SHP77 (cell line): ENCODE measurements at places on chromosomes 5 and 9.
A peak's percentile ranks its signal among the peaks of the same experiment; 100 is the strongest.

GRCh38 chr5:61827445-61827975, 478.5 kb upstream of the KIF2A start:
- no peak for DNase-seq

DNA sequence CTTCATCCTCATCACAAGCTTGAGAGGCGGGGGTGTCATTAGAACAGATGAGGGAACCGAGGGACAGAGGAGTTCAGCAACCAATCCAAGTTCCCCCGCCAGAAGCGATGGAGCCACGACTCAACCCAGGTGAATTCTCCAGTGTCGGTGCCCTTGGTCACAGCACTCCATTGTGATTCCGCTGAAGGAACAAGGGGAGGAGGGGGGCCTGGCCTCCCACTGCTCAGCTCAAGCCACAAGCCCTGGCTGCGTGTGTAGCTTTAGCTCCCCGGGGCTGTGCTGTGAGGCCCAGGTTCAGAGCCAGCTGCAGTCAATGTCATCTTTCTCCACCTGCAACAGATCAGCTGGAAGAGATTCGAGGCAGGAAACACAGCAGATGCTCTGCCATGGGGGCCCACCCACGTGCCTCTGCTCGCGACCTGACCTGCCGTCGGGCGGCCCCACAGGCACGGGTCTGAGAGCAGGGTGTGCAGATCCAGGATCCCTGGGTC, 72.6 kb downstream of the GTF3C4 start:
- no peak for DNase-seq

DNA sequence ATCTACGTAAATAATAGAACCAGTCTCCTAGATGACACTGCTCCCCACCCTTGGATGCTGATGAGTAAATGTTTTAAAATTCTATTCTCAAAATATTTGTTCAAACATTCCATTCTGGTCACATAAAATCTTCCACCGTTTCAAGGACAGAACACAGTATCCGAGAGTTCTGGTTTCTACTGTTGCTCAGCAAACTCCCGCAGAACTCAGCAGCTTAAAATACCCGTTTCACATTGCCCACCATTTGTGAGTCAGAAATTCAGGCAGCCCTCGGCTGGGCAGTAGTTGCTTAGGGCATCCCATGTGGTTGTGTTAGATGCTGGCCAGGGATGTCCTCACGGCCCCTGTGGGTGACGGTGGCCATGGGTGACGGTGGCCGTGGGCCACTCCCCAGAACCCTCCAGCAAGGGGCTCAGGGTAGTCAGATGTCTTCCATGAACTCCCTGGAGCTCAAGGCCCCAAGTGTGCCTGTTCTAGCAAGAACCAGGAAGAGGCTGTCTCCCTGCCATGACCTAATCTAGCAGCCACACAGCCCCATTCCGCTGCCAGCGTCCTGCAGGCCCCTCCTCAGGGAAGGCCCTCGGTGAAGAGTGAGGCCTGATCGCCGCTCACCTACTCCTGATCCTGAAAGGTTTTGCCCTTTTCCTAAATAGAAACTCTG, 17.4 kb downstream of the MGAT1 start:
- DNase-seq, result no peak

DNA sequence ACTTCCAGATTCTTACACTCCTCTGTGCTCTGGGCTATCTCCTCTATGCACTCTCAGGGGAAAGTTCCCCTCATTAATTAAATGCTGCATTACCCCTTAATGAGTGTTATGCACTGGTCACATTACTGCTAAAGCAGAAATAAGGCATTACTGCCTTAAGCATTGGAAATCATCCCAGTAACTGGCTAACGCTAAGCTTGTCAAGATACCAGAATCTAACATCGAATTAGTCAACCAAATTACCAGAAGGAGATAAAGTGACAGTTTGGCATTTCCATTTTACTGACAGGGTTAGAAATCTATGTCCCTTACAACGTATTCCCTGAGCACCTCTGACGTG, 69.5 kb upstream of the FAM169A start:
- DNase-seq, result no peak

DNA sequence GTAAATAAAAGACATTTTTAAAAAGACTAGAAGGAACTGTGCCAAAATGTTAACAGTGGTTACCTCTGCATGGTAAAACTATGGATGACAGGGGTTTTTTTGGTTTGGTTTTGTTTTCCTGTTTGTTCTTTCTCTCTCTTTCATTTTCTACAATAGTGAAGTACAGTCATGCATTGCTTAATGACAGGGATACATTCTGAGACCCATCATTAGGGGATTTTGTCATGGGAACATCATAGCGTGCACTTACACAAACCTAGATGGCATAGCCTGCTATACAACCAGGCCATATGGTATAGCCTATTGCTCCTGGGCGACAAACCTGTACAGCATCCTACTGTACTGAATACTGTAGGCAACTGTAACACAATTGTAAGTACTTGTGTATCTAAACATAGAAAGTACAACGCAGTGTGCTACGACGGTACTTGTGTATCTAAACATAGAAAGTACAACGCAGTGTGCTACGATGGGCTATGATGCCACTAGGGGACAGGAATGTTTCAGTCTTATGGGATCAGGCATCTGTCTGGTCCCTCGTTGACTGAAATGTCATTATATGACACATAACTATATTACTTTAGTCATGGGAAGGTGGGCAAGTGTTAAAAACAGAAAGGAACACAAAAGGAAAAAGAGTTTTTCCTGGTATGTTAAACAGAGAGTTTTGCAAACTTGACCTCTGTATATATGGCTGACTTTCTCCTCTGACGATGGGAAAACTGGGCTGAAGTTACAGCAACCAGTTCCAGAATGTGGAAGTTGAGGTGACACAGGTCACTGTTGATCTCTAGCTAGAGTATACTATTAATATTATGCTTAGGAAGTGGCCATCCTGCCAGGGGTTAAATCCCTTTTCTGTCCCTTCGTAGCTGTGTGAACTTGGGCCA, 7.4 kb upstream of the ADAM19 start:
- no peak for DNase-seq

DNA sequence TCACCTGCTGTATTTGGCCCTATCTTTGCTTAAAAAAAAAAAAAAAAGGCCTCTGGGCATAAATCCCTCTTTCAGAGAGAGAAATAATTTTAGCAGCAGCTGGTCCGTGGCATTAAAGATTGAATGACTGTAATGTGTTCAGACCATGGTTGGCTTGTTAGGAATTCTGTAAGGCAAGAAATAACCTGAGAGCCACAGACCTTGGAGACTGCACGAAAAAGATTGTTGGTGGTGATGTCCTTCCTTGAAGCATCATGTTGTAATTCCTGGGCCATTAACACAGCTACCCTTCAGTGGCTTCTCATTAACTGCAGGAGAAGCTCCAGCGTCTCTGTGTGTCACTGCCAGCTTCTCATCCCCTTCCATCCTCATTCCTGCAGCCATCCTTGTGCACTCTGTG, 79.0 kb downstream of the SGCD start:
- DNase-seq, result no peak

GRCh38 chr5:126676195-126676624, 75.5 kb downstream of the PHAX start:
- peak; percentile 28 for DNase-seq

DNA sequence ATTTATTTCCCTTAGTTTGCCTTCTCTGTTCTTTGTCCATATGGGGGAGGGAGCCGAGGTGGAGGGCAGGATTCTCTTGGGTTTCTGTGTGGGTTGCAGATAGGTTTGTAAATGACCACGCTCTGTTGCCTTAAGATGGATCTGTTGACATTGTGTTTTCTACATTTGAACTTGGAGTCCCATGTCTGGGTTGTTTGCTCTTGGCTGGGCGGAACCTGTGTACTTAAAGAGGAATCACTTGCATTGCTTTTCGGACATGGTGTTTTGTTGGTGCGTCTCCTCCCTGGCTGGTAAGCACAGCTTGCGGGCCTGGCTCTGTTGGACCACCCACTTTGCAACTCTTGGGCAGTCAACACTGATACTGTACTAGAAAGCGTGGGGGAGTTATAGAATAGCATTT, 45.9 kb downstream of the EHMT1 start:
- no peak for DNase-seq

DNA sequence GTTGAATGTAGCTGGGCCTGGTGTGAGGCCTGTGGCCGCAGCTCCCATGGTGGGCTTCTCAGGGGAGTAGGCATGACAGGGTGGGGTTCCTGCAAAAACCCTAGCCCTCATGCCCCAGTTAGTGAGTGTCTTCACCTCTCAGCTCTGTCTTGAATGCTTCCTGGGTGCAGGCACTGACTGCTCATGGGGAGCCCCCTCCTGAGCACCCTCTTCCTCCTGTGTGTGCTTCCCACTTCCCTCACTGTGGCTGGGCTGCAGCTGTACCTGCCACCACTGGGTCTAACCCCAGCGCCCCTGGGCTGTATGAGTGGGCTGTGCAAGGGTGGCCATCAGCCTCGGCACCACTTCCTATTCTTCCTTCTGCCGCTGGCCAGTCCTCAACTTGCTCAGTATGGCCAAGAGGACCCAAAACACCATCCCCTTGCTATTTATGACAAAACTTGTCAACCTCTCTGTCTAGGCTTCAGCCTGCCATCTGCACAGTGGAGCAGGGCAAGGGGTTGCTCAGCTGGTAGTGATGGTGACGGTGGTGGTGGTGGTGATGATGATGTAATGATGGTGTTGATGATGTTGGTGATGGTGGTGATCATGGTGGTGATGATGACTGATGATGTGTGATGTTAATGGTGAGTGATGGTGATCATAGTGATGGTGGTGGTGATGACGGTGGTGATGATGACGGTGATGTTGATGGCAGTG, 67.5 kb downstream of the RXRA start:
- no peak for DNase-seq

DNA sequence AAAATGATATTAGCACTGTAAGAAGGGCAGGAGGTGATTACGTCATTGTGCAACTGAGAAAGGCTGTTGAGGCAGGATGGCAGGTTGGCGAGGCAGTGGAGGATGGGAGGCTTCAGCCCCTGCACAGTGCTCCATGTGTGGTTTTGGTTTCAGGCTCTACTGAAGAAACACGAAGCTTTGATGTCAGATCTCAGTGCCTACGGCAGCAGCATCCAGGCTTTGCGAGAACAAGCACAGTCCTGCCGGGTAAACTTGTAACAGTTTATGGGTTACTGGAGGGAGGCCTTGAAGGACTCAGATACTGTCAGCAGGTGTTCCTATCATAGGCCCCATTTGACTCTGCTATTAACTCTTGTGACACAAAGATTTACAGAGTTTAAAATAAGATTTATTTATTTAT, 35.1 kb downstream of the SPTAN1 start:
- no peak for DNase-seq

DNA sequence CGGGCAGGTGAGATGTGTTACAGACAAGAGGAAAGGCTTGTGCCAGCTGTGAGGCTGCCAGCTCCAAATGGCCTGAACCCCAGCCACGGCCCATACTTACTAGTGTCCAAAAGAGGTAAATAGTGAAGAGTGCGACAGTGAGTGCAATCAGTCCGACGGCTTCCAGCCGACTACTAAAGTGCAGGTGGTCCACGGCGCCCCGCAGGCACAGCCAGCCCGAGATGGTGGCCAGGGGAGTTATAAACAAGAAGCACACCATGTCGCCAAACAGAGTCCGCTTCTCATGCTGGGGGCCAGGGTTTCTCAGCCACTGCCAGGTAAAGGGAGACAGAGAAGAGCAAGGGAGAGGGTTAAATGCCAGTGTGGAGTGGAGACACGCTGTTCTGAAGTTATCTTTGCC, 101.1 kb downstream of the LMNB1 start:
- DNase-seq, result no peak

DNA sequence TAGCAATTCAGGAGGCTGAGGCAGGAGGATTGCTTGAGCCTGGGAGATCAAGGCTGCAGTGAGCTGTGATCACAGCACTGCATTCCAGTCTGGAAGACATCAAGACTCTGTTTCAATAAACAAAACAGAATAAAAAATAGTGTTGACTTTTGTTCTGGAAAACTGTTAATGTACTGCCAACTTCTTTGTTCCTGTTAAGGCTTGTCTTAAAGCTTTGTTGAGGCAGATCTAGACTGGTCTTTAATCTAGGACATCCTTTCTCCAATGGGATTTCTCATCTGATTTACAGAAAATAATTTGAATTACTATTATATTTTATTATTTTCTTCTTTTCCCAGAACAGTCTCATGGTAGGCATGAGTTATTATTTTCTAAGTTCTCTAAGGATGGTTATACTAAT, 26.0 kb downstream of the BDP1 start:
- DNase-seq, result no peak

GRCh38 chr5:8196061-8196460, 327.1 kb downstream of the MTRR start:
- no peak for DNase-seq

- DNase-seq, result no peak
Observed at GRCh38 chr5:120405923-120406322, 58.2 kb upstream of the PRR16 start.

DNA sequence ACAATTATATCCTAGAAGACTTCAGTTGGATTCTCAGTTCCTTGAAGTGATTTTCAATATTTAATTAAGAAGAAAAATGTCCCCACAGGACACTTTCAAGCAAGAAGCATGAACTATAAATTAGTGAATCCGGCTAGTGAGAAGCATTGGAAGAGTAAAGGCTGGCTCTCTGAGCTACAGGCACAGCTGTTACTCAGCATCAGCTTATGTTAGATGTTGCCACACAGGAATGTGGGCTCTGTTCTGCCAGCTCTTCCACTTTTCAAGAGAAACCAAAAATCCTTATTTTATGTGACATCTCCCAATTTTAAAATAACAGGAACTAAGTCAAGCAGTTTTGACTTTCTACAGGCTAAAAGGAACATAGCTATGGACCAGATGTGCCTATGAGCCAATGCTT, 14.9 kb downstream of the ZNF474 start:
- DNase-seq, result no peak

GRCh38 chr5:109921735-109922380, 232.1 kb downstream of the MAN2A1 start:
- DNase-seq, result no peak

DNA sequence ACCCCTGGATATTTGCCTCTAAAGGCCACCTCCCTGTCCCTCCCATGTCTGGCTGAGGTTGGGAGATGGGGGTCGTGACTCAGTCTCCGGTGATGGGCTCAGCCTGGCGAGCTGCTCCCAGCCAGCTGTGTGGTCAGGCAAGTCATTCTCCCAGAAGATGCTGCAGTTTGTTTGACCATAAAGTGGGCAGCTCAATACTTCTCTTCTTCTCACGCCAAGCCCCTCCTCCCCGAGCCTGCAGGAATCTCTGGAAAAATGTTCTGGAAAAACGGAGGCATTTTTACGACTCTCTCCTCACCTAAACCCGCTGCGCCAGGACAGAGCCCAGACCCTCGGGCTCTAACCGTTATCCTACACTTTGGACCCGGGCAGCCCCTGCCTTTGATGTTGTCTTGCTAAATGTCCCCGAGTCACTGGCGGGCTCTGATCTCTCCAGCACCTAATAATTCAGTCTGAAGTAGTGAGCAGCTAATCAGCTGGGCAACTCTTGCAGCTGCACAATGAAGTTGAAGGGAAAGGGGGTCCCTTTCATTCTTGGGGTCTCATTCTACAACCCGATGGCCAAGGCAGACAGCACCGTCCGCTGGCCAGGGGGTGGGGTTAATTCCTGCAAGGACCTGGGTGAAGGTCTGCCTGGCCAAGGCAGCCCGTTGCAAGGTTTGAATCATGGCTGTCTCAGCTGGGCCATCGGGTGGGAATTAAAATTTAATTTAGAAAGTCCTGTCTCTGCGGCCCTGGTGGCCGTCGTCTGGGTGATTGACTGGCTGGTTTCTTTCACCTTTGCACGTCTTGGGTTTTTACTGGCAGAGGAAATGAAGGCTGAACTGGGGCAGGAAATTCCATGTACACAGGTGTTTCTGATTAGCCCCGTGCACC, 12.3 kb downstream of the DCANP1 start:
- no peak for DNase-seq

- DNase-seq, result no peak
Observed at GRCh38 chr9:68489646-68490045, 51.0 kb downstream of the TMEM252 start.

GRCh38 chr5:179890751-179891682, 16.7 kb downstream of the TBC1D9B start:
- no peak for DNase-seq

- peak; percentile 4 for DNase-seq
Observed at GRCh38 chr9:33813712-33814641, 3.0 kb upstream of the UBE2R2 start.
